Stimulated activated CD4-positive, alpha-beta T cell treated with anti-CD3 and anti-CD28 coated beads, Interleukin-15, amount 100 ng/mL, for 48 hours (primary cell): ENCODE measurements at places on chromosomes 6 and 20.

GRCh38 chr6:17610835-17611234 lies 10.7 kb downstream of the FAM8A1 start:
- DNase-seq, result no peak

DNA sequence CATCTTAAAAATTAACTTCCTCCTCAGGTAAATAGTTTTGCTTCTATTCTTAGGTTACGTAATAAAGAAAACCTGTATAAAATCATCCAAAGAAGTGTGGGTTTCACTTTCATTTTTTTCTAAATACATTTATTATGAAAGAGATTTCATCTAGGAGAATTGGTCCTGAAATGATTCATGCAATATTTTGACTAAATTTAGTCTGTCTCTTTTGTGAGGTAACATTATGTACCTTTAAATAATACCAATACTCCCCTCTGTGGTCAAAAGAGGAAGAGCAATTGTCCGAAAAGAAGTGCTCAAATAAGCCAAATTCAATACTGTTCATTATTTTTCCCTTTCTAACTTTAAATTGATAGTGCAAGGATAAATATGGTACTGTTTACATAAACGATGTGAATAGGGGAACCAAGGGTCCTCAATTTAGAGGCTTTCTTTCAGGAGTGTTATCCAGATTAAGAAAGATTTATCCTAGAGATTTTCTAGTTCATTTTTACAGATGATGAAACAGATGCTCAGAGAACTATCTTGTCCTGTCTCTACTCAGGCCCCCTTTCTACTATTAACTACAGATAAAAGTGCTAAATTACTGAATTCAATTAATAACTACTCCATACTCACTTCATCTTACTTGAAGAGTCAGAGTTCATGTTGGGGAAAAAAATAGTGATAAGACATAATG lies 26.2 kb downstream of the CYP39A1 start:
- no peak for DNase-seq

DNA sequence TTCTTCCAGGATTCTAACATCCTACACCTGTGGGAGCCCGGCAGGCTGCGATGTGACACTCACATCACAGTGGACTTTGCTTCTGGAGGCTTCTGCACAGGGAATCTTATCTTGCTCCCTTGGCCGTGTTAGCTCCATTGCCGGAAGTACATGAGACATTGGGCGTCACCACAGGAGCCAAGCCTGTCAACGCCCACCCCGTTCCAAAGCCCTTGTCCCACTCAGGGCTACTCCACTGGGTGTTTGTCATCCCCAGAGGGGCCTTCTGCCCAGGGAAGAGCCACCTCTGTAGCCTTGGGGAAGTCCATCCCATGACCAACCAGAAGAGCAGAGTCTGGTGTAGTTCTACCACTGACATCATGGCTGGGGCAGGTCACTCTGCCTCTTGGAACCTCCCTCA lies 1.7 kb downstream of the RAB44 start:
- DNase-seq, result no peak

DNA sequence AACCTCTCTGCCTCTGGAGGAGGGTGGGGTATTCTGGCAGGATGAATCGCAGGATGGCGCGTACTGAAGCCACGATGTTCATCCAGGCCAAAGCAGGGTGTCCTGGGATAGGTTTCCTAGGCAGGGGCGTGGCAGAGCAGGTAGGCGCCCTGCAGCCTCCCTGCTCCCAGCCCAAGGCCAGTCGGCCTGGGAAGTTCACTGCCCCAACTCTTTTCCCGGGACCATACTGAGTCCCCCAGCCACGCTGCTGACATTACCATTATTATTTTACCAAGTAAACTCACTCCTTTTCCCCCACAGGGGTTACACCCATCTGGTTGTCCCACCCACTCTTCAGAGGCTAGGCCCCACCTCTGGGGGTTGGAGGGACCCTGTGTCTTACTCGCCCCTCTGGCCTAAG lies 21.8 kb downstream of the SDCBP2 start:
- DNase-seq, result no peak

DNA sequence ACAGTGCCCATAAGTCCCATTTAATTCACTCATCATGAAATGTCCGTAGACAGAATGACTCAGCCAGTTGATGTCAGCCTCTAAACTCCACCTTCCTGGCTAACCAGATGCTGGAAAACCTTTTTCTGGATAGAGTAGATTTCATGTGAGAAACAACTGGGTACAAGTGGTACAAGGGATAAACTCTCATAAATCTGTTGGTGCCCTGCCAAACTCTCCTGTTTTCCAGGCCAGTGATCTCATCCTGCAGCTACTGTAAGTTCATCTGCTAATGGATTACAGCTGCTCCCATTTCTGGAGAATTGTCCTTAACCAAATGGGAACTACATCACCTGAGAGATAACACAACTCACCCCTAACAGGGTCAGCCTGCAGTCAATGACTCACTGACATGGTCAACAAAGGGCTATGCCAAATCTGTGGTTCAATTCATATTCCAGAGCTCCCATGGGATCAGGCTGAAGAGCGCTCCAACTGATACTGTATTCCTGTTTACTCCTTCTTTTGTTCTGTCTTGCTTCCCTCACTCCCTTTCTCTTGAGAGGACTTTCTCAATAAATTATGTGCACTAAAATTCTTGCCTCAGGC lies 210.1 kb upstream of the HDDC2 start:
- no peak for DNase-seq

GRCh38 chr6:158242071-158242606 lies 70.1 kb upstream of the TULP4 start:
- no peak for DNase-seq

DNA sequence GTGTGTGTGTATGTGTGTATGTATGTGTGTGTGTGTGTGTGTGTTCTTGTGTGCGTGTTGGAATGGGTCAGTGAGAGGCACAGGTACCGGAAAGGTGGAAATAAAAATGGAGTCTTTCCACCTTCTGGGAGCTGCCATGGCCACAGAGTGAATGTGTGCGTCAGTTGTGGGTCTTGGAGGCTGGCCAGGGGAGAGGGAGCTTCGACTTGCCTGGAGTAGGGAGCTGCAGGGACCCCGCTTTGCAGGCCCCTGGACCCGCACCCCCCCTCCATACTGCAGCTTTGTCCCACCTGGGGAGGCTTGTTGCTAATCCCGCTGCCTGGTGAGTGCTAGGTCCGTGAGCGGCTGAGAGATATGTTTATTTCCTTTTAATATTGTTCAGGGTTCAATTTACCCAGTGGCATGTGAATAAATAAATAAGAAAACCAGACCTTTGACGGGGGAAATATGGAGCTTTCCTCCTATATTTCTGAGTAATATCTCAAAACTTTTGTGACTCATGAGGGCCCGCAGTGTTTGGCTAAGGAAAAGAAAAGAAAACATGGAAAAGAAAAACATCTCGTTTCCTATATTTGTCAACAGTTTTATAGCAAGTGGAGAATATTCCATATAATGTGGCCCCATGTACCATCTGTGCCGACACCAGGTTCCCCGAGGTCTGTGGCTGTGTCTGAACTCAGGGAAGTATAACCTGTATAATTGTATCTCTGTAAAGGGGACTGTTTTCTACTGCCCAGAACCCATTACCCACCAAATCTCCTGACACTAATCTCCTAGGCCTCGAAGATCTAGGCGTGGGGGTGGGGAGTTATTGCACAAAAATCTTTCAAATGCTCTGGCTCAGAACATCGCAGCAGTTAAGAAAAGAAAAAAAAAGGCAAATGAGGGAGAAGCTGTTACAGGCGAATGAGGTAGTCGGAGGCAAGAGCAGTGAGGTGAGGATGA lies 24.6 kb upstream of the CCDC167 start:
- no peak for DNase-seq

- no peak for DNase-seq
Observed at GRCh38 chr20:63015662-63016361, 9.0 kb upstream of the BHLHE23 start.

DNA sequence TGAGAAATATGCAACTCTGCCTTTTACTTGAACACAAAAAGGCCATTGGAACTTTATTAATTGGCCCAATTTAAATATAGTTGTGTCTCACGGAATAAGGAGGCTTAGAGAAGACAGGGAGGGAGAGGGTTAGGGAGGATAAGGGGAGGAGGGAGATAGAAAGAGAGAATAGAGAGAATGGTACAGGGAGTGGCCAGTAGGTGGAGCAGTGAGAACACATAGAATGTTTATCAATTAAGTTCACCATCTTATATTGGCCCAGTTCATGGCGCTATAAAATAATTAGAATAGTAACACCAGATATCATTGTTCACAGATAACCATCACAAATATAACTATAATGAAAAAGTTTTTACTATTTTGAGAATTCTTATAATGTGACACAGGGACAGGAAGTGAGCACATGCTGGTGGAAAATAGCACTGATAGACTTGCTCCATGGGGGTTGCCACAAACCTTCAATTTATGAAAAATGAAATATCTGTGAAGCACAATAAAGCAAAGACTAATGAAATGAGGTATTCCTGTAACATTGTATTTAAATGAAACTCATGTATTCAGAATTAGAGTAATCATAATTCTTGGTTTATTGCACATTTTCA lies 374.1 kb upstream of the MANEA start:
- no peak for DNase-seq

DNA sequence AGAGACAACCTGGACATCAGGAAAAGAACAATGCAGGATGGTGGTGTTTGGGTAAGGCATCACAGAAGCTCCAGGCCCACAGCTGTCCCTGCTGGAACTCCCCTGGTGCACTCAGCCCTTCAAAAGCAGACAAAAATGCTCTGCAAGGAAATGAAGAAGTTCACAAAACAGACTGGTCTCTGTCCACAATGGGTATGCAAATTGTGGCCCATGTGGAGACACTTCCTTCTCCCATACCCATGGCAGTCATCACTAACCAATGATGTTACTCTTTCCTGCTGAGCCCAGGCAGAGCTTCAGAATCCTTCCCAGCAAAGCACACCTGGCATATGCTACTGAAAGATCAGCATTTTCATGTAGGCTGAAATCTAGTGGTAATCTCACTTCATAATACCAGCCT lies 42.6 kb upstream of the PXDC1 start:
- DNase-seq, result no peak

DNA sequence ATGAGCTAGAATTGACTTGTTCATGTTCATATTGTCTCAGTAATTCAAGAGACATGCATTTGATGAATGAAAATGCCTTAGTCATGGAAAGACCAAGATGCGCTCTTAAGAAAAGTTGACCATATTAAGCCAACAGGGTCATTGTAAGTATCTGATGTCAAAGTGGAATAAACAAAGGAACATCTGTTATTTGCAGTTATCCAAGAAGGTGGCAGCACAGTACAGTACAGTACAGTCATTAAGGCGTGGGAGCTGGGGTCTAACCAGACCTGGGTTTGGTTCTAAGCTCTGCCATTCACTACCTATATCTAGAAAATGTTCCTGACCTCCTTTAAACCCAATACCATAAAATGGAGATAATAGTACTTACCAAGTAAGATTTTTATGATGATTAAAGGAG lies 178.1 kb downstream of the BACH2 start:
- no peak for DNase-seq

DNA sequence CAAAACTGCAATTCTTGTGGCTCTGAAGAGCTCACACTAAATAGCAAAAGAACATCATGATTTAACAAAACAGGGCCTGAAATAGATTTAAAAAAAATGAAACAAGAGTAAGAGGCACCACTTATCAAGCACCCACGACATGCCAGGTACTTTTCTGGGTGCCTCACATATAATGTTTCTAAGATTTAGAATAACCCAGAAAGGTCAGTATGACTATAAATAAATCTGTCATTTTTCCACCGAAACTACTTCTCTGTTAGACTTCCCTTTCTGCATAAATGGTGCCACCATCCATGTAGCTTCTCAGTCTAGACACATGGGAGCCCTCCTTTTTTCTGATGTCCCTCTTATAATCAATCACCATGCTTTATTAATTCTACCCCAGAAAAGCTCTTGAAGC lies 652.4 kb upstream of the CHD6 start:
- DNase-seq, result no peak

- no peak for DNase-seq
Observed at GRCh38 chr20:57078116-57078515, 188.3 kb downstream of the BMP7 start.

- no peak for DNase-seq
Observed at GRCh38 chr20:37808233-37809070, 94.5 kb upstream of the VSTM2L start.

DNA sequence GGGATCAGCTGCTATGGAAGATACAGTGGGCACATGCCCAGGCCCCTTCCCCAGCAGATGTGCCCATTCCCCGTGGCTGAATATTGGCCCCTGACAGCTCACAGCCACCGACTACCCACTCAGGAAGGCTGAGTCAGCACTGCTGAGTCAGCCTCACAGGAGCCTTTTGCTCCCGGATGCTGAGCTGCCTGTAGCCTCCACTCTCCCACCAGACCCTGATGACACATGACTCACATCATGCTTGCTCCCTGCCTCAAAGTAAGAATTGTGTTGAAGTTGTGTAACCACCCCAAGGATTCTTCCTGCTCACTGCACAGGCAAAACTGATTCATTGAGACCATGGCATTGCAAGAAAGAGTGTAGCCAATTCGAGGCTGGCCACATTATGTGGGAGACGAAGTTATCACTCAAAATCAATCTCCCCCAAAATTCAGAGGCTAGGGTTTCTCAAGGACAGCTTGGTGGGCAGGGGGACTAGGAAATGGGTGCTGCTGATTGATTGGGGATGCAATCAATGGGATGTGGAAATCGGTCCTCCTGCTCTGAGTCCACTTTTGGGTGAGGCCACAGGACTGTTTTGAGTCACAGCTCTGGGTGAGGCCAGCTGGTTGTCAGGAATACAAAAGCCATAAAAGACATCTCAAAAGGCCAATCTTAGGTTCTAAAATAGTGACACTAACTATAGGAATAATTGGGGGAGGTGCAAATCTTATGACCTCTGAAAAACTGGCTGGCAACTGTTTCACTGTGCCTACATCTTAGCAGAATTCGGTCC lies 556.6 kb upstream of the CDH4 start:
- DNase-seq, result peak; percentile 12

DNA sequence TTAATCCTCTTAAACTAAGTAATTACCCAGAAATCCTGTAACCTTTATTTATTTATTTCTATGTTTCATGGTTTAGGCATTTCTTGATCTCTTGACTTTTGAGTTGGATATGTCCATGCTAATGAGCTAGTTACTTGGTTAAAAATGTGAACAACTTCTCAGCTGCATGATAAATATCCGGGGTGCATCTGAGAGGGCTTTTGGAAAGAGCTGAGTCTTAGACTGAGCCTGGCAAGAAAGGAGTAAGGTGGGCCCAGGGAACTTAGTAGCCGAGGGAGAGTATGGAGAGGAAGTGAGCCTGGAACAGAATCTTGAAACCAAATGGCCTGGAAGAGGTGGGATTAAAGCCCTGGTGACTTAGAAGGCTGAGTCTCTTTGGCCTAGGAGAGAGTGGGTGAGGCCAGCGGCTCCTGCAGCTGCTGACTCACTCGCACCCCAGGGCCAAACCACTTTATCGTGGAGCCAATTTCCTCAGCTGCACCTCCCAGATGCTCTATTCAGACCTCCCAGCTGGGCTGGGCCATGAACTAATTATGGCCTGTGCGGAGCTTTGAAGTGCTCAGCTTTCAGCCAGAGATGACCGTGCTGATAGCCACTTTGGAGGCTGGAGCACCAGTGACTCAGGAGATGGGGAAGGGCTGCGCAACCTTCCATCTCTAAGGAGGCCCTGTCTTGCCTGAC lies 19.1 kb downstream of the TGM3 start:
- no peak for DNase-seq
